Jurkat, Clone E6-1 (cell line): ENCODE measurements at places on chromosomes 7 and 10.

DNA sequence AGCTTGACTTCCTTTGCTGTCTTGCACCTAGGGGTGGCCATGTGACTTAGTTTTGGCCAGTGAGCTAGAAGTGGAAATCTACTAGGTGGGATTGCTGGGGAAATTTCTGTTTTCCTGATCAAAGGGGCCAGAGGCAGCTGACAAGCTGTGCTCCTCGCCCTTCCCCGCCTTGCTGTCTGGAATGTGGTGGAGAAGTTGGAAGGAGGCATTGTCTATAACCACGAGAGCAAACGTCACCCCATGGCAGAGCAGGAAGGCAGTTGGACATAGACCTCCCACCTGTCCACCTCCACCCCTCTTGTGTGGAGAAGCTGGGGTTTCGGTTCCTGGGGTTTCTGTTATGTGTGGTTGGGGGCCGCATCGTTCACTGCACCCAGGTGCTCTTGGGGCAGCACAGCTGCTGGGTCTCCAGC lies 7.3 kb downstream of the SFRP5 start:
- DNase-seq = peak; percentile 7

DNA sequence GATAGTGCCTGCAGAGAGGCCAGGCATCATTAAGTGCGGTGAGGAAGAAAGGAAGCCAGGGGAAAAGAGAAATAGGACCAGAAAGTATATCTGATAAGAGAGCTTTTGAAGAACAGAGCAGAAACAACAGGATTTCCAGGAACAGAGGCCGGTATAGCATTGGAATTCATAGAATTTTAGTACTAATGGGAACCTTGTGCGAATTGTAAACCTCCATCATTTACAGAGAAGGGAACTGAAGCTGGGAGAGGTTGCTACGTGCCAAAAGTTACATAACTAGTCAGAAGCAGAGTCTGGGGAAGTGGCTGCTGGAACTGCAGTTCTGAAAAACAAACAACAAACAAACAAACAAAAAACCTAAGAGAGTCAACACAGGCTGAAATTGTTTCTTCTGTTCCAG lies 5.4 kb upstream of the ZMYND11 start:
- no peak for DNase-seq

GRCh38 chr7:5094641-5095040 lies 49.0 kb downstream of the RBAK start:
- DNase-seq = no peak

DNA sequence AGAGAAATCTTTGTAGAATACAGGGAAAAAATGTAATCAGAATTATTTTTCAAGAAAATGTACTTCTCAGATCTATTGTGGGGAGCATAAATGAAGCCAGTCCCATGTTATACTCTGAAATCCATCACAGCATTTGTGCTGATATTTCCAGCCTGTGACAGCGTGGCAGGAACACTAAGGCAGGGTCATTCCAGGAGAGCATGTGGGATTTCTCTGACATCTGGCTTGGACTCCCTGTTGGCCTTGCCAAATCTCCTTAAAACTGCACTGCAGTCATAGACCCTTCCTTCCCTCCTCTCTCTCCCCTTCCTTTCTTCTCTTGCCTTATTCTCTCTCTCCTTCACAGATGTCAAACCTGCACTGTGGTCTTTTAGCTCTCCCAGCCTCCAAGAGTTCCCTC lies 6.5 kb upstream of the TSPAN13 start:
- DNase-seq = no peak

DNA sequence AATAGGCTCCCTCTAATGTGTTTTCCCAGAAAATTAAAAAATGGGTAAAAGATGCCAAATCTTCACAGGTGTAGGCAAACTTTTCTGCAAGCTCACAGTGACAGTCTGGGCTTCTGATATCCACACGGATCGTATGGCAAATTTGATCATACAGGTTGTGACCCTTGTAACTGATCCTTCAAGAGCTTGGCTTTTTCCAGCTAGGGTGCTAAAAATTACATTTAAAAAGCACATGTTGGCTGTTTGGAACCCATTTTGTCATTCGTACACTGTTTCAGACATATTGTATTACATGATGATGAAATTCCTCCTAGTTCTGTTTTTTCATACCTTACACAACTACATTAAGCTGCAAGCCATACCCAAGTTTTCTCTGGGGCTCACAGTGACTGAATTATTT lies 138.7 kb downstream of the GFRA1 start:
- DNase-seq = no peak

- DNase-seq = no peak
Observed at GRCh38 chr7:64504581-64505120, 58.2 kb downstream of the ZNF680 start.

DNA sequence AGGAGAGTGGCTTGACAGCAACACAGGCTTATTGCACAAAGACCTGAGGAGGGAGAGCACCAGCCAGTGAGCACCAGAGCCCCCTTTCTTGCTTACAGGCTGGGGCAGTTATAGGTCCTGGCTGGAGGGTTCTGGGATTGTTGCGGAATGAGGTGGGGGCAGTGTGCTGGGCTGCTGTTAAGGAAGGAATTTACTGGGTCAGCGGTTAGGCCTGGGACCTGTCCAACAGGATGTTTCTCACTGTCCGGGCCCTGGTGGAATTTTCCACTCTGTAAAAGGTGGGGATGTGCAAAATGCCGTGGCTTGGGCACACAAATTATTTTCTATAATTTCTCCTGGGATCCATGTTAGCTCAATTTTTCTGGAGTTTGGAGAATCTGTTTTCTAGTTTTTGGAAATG lies 757.3 kb downstream of the TYW1 start:
- no peak for DNase-seq

DNA sequence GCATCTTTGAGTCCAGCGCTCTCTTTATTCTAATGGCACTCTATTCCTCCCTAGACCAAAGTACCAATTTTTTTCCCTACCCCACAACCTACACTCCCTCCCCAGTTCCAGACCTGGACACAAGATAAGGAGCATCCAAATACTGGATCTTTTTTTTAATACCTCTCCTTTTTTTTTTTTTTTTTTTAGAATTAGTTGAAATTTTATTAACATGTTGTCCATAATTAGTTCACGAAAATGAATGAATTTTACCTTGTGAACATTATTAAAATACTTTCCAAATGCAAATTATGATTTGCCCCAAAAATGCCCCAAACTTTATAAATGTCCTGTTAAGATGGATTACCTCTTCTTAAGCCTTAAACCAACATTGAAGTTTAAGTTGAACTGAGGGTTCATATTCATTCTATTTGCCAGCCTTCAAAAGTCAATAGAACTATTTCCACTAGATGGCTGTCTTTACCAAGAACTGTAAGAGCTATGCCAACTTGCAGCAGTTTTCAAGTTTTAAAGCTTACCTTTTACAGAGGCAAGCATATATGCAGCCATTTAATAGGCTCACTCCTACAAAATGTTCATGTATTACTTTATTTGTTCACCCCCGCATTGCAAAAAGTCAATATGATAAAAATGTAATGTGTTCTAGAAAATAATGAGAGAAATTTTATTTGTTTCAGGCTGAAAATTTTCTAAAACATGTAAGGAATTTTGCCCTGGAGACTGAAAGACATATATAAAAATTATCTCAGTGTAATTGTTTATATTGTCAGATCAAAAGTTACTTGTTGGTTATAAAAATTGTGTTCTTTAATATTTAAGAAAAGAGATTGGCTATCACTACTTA lies 39.7 kb upstream of the TNKS2 start:
- peak; percentile 65 for DNase-seq

GRCh38 chr10:110833941-110834628 lies 37.6 kb upstream of the PDCD4 start:
- DNase-seq = no peak

DNA sequence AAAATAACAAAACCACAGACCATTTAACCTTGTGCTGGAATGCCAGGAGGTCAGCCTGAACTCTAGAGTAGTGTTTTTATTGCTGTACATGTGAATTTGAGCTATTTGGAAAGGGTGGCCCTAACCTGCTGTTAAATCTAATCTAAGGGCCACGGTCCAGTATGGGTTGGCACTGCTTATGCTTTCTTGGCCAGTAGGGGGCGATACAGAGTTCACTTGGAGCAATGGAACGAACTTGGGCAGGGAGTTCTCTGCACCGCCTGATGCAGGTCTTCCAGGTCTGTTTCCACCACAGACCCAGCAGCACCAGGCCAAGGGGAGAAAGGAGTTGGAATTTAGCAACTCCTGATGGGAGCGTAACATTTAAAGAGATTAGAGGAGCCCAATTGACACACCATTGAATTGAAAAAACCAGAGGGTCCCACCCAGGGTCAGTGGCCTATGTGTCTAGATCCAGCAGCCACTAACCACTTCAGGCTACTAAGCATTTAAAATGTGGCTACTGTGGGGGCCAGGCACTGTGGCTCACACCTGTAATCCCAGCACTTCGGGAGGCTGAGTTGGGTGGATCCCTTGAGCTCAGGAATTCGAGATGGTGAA lies 75.7 kb upstream of the EFCAB10 start:
- DNase-seq = no peak

- no peak for DNase-seq
Observed at GRCh38 chr7:121831801-121832200, 41.2 kb upstream of the PTPRZ1 start.

- DNase-seq = no peak
Observed at GRCh38 chr7:52956379-52956915, 79.0 kb upstream of the POM121L12 start.
